ENCODE measurements at places on chromosomes 12 and 14. TPM values are rescaled to one million over a fixed set of nuclear protein-coding genes. Genes with fewer than 3 reads are reported as not detected.

Gene MORN3
- 0.55 TPM for total RNA-seq

DNA sequence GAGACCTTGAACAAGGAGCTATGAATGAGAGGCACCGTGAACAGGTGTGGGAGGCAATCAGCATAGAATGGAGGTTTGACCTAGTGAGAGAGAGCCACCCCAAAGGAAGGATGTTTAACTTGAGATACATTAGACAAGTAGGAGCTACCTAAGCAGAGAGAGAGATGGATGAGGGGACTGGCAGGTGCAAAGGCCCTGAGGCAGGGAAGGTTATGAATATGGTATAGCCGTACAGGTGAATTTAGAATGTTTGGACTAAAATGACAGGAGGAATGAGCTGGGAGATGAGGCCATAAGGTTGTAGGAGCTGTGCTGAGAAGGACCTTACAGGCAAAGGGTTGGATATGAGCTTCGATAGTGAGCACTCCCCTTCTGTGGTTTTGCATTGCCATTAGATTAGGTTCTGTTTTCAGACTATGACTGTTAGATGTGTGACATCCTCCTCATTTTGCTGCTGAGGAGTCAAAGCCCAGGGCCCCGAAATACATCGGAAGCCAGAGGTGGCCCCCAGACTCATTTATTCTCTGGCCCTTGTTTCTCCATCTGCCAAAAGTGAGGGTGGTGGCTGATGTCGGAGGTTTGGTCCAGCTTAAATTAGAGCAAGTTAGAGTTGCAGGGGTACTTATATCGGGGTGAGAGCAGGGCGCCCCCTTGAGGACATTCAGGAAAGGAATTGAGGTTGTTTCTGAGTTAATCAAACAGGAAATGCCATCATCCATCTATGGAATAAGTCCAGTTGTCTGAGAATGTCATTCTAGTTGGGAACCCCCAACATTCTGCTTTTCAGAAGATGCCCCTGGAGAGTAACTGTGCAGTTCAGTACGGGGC, 29.4 kb downstream of the SLC24A4 start:
- DNase-seq: peak; percentile 22

Gene SLCO1A2
- total RNA-seq: not detected

Gene TMCC3
- 14.3 TPM for total RNA-seq

Gene LRRC10
- not detected for total RNA-seq
